ENCODE measurements at places on chromosomes 7 and 10.

DNA sequence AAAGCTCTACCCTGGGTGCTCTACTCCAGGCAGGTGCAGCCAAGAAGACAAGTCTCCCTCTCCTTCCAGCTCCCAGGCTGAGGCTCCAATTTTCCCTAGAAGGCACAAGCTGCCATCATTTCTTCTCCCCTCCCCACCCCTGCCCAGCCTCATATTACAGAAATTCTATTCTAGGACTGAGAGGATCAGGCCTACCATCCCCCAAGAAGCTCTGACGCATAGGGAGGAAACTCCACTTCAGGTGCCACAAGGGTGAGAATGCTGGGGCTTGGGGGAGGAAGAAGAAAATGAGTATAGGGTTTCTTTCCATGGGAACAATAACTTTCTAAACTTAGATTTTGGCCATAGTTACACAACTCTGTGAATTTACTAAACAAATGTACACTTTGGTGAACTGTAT is 35.3 kb downstream of the FEZF1 start:
- no peak for DNase-seq

DNA sequence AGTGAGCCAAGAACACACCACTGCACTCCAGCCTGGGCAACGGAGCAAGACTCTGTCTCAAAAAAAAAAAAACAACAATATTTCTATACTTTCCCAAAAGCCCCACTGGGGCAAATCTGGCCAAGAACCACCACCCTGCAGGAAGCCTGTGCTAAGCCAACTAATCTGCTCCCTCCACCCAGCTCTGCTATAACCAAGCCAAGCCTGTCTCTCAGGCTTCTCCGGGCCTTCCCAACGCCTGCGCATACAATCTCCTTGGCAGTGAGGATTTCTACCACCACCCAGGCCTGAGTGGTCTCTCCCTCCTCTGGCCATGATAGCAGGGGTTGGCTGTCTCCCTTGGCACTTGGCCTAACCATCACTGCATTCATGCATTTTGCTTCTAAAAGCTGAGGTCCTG is 14.2 kb downstream of the DDX56 start:
- DNase-seq = no peak

- DNase-seq = no peak
Measured at GRCh38 chr7:80563561-80564327, 51.9 kb upstream of the GNAT3 start.

- DNase-seq = no peak
Measured at GRCh38 chr10:122675278-122675677, 24.4 kb downstream of the C10orf120 start.

GRCh38 chr7:117165656-117166055 is 157.2 kb downstream of the WNT2 start:
- no peak for DNase-seq

- no peak for DNase-seq
Measured at GRCh38 chr10:22679608-22680007, 34.8 kb downstream of the PIP4K2A start.

GRCh38 chr10:124765256-124765655 is 21.1 kb upstream of the FAM53B start:
- no peak for DNase-seq

All from stimulated activated CD8-positive, alpha-beta memory T cell treated with anti-CD3 and anti-CD28 coated beads, Interleukin-7, amount 100 ng/mL, for 1 hour (primary cell).